HAP-1 (cell line): ENCODE measurements at places on chromosomes 4 and X.

DNA sequence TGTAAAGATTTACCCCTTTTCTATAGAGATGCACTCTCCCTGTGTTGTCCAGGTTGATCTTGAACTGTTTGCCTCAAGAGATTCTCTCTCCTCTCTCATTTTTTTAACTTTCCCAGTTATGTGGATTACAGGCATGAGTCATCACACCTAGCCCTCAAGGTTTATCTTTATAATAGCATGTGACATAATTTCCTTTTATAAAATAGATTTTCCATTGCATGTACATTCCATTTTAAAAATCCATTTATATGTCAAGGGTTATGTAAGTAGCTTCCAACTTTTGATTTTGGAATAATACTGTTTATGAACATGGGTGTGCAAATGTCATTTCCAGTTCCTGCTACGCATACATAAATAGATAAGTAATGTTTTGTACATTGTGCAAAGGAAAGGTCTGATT is 20.6 kb downstream of the ZNF721 start:
- no peak for DNase-seq

DNA sequence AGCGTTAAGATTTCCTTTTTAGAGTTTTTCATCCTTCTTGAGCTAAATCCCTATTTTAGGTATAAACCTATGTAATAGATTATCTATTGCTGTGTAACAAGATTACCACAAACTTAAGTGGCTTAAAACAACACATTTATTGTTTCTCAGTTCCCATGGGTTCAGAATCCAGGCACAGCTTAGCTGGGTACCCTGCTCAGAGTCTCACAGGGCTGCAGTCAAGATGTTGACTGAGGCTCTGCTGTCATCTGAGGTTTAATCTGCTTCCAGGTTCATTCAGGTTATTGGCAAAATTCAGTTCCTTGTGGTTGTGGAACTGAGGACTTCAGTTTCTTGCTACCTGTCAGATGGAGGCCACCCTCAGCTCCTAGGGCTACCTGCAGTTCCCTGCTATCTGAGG is 60.9 kb downstream of the GK start:
- DNase-seq, result no peak

DNA sequence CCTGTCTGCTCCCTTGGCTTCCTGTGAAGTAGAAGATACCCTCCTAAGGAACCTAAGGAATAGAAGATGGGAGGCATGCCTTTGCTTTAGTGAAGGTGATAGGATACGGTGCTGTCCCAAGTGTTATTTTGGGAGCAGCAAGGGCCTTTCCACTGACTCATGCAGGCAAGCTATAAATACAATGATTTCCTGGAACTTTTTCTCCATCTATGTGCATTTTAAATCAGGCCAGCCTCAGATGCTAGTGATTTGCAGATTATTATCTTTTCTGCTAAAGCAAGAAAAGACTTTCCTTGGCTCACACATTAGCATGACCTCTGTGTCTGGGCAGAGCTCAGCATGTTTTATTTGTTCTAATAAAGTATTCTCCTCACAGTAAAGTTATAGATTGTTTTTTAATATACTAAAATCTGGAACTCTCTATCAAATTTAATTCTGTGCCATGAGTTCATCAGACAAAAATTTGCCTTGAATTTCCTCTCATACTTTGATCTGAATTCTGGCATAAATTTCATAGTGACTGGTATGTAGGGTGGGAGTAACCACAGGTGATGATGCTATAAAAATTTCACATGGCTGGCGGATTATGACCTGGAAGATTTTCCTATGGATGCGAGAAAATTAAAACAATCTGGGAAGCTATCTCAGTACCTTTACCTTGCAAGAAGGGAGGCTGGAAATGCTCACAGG is 131.7 kb downstream of the REPS2 start:
- DNase-seq, result no peak

DNA sequence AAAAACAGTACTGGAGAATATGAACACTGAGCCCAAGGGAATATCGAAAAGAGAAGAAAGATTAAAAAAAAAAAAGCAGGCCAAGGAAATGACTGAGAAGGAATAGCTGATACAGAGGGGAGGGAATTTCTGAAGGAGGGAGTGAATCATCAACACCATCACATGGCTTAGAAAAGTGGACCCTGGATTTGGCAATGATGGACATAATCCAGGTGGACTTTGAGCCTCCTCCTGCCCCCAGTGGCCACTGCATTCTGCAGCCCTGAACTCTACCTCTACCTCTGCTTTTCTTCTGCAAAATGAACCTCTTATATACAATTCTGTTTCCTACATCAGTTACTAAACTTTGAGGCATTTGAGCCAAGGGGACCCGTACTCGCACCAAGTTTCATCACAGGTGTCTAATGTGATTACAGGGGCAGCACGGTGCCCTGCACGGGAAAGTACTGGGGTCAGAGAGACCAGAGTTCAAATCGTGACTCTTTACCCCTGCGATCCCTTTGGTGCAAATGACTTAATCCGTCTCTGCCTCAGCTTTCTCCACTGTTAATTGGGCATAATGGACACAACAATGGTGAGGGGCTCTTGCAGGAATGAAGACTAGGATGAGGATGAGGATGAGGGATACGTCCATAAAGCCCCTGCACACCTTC is 1.1 kb downstream of the OCIAD2 start:
- DNase-seq, result no peak

GRCh38 chr4:40848940-40849339 is 99.2 kb downstream of the NSUN7 start:
- no peak for DNase-seq

DNA sequence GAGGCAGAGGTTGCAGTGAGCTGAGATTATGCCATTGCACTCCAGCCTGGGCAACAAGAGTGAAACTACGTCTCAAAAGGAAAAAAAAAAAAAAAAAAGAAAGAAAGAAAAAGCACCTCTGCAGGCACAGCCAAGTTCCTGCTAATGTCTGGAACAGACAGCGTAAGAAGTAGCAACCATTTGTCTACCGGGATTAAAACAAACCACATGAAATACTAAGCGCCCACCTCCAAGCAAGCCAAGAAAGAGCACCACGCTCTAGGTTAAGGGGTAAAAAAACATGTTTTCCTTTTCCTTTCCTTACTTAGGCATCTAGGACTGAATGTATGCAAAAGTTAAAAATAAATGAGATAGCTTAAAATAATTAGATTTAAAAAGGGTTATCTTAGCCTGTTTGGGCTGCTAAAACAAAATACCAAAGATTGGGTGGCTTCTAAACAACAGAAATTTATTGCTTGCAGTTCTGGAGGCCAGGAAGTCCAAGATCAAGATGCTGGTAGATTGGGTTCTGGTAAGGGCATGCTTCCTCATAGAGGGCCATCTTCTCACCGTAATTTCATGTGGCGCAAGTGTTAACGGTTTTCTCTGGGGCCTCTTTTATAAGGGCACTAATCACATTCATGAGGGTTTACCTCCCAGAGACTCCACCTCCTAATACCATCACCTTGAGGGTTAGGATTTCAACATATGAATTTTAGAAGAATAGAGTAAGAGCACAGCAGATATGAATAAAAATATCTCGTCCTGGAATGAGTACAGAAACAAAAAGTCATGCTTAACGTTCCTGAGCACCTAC is 12.3 kb downstream of the GPC4 start:
- DNase-seq, result no peak

- DNase-seq, result no peak
These were observed 61.5 kb upstream of the TBL1X start for GRCh38 chrX:9403374-9403773.

DNA sequence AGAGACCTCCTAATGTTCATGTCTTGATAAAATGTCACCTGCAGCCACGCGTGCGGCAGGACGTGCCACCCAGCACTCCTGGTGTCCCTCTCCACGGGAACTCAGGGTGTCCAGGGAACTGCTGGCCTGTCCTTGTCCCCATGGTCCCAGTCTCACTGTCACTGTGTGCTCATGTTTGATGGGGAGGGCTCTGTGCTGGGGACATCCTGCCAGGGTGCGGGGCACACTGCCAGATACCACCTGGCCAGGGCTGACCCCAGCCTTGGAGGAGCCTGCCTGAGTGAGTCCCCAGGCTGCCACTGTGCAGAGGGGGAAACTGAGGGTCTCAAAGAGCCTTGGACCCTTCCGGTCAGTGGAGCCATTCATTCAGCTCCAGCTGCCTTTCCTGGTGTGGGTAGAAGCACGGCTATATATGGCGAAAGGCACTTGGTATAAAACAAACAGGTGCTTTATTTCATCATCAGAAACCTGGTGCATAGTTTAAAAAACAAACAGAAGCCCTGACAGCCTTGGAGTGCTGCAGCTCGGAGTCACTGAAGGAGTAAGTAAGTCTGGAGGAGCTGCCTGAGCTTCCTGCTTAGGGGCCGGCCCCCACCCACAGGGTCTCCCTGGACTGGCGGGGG is 33.0 kb downstream of the NOP14 start:
- peak; percentile 6 for DNase-seq

GRCh38 chrX:22193851-22194659 is 78.7 kb upstream of the CBLL2 start:
- no peak for DNase-seq

DNA sequence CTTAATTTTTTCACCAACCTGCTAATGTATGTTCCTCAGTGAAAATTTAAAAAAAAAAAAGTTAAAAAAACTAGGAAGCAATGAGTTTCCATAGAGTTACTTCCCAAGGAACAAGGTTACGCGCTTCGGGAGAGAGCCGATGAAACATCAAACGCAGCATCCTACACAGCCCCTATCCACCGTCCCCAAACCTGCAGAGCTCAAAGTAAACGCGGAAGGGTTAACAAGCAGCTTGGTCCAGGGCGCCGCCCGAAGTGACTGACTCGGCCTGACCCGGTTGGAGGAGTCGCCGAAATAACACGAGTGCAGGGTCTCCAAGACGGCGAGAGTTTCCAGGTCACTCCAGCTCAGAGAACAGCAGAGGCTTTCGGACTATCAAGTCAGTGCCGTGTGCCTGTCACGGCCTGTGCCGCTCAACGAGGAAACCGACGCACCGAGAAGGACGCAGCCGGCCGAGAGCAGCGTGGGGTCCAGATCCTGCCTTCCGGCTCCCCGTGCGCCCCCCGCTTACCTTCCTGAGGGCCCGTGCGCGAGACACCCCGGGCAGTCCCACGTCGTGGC is 512 bp downstream of the NOP14 start:
- no peak for DNase-seq

DNA sequence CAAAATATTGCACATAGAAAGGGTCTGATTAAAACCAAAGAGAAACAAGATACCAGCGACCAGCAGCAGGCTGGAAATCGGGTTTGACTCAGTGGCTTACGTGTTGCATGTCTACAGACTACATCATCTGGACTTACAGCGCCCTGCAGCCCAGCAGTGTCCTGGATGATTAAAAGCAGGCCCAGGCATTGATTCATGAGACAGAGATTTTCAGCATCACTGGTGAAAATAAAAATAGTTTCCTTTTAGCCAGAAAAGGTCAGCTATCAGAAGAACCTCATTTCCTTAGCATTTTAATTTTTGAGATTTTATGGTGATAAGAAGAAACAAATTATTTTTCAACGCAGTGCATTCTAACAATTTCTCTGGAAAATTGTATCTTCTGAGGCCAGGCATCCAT is 190.6 kb downstream of the PTTG2 start:
- DNase-seq, result no peak

DNA sequence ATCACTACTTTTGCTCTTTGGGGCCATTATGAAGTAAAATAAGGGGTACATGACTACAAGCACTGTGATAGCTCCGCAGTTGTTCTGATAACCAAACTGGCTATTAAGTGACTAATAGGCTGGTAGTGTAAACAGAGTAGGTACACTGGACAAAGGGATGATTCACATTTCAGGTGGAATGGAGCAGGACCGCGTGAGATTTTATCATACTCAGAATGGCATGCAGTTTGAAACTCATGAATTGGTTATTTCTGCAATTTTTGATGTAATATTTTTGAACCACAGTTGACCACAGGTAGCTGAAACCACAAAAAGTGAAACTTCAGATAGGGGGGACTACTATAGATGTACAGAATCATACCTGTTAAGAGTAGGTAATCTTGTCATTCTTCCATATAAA is 55.8 kb downstream of the PAK3 start:
- no peak for DNase-seq

DNA sequence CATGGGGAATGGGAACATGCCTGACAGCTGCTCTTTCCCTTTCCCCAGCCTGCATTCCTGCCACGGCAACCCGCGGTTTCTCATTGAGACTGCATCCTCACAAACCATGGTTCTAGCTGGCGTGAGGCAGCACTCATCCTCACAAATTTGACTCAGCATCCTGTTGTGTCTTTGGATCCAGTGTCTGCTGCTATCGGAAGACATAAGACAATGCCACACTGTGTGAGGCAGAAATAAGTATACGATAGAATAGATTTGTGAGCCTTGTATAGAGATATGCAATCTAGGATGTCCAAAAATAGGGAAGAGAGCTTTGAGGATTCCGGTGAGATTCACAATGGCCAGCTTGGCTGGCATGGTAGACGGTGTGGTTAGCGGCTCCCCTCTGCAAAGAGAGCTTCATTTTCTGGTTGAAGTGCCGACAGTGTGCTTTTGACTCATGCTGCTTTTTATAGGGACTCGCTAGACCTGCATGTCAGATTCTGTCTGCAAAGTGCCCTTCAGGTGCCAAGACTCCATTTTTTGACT is 161.3 kb upstream of the PSAPL1 start:
- DNase-seq, result no peak

GRCh38 chr4:24637173-24637572 is 52.8 kb upstream of the DHX15 start:
- DNase-seq, result no peak

- no peak for DNase-seq
These were observed 201.2 kb upstream of the NWD2 start for GRCh38 chr4:37043342-37043741.

- no peak for DNase-seq
These were observed 37.5 kb upstream of the IL13RA2 start for GRCh38 chrX:115054876-115055275.

- DNase-seq, result no peak
These were observed 120.3 kb downstream of the EVC2 start for GRCh38 chr4:5588046-5588445.

- DNase-seq, result peak; percentile 55
These were observed 584.2 kb upstream of the INTU start for GRCh38 chr4:127048376-127049044.

DNA sequence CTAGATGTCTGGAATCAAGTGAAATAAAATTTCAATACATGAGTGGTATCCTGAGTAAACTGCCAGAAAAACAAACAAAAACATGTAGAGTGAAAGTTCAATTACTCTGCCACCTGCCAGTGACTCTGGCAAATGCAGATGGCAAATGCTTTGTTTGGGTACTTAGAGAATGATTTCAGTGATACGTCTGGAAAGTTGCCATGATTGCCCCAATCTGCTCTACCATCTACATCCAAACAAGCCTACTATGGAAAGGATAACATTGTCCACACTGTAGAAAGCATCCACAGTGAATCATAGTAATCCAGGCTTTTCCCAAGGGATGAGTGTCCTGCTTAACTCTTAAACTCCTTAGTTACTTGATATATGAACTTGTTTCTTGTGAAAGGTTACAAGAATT is 3.4 kb downstream of the SPATA4 start:
- DNase-seq, result no peak

GRCh38 chrX:19332983-19333382 is 10.7 kb upstream of the PDHA1 start:
- DNase-seq, result no peak
